Posterior vena cava (tissue), 2 donors: ENCODE measurements at places on chromosomes 4 and X.

- no peak for DNase-seq
Measured at GRCh38 chrX:68180579-68180978, 252.7 kb downstream of the OPHN1 start.

DNA sequence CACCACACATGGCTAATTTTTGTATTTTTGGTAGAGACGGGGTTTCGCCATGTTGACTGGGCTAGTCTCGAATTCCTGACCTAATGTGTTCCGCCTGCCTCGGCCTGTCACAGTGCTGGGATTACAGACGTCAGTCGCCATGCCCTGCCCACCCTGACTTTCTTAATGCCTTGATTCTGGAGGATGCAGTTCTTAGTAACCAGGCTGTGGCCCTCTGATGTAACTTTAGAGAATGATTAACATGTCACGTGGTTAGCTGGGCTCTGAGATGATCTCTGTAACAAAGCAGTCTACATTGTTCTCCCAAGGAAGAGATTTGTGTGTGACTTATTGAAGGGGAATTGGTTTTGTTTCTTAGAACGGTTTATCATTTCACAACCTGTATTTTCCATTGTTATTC is 30.6 kb downstream of the ANK2 start:
- DNase-seq = no peak

DNA sequence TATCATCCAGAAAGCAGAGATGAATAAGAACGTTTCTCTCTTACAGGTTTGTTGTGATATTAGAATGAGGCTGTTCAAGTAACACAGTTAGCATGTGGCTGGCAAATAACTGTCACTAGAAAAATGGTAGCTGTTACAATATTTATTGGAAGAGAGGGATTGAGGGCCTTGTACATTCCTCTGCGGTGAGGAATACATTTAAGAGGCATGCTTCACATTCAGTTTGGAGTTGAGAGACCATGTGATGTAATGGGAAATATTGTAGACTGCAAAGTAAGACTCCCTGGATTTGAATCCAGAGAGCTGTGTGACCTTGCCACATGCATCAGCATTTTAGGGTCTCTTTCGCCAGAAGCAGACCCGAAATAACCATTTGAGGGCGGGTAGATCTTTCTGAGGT is 104.8 kb upstream of the KIT start:
- no peak for DNase-seq

GRCh38 chr4:107419052-107419451 is 301.0 kb downstream of the PAPSS1 start:
- no peak for DNase-seq

GRCh38 chrX:85140964-85141363 is 102.6 kb downstream of the SATL1 start:
- no peak for DNase-seq
